ENCODE measurements at places on chromosomes 6 and 20.

DNA sequence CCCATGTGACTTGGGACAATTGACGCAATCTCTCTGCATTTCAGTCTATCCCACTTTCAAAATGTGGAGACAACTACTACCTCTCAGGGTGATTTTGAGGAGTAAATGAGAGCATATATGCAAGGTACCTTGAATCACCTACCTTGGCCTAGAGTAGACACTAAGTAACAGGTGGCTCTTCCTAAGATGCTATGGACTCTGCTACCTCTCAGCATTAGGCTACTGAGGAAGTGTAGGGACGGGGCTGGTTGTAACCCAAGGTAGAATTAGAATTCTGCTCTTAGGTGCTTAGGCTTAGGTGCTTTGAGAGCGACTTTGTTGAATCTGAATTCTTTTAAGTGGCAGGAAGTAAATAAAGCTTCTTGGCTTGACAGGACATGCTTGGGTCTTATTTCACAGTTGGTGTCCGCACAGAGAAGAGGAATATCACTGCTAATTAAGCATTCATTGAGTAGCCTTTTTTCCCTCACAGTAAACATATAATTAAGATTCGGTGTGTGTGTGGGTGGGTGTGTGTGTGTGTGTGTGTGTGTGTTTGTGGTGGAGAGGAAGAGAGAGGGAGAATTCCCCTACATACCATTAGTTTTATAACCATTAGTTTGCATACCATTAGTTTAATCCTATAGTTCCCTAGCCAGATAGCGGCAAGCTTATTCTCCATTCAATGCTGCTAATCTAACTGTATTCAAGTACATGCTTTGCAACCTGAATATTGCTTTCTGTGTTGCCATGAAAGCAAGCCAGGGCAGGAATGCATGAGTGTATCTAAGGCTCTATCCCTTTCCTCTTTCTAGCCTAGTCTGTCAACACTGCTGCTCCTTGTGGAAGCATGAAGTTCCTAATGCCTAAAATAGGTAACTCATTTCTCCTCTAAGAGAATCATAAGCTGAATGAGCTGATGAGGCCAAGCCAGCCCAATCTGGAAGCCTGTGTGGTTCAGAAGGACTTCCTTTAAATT, 112.5 kb downstream of the IPCEF1 start:
- no peak for DNase-seq

- no peak for DNase-seq
These were observed 2.4 kb upstream of the GNMT start for GRCh38 chr6:42958125-42958524.

GRCh38 chr6:105624021-105624420, 221.1 kb upstream of the PREP start:
- no peak for DNase-seq

DNA sequence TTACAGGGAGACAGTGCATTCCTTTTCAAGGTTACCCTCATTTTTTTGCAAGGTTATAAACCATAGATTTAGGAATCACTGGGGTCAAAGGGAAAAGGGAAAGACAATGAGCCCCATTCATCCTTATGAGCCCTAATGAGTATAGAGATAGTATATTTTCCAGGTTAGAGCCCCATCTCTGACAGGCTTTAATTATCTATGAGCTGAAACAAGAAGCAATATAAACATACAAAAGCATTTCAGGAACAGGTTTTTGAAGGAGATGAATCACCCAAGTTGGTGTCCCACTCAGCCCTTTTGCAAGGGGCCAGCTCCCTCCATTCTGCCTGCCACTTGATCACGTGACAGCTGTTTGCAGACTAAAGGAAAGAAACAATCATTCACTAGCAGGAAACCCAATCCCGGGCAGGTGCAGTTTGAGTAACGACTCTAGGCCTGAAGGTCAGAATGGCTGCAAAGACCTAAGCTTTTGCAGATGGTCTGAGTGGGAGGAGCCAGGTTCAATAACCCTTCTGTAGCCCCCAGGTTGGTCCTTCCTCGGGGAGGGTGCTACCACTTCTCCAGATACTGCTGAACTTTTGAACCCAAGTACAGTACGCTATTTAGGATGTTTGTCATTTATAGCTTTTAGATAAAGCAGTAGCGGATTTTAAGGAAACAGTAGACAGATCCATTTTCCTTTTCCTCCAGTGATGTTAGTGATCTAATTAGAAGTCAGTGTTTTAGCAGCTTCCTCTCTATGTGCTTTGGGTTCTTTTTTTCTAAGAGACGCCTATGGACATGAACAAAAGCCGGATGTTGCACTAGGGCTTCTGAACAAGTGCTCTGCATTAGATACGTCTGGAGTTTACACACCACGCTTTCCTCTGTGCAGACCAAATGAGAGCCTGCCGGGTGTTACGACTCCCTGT, 253.2 kb downstream of the SOX4 start:
- no peak for DNase-seq

DNA sequence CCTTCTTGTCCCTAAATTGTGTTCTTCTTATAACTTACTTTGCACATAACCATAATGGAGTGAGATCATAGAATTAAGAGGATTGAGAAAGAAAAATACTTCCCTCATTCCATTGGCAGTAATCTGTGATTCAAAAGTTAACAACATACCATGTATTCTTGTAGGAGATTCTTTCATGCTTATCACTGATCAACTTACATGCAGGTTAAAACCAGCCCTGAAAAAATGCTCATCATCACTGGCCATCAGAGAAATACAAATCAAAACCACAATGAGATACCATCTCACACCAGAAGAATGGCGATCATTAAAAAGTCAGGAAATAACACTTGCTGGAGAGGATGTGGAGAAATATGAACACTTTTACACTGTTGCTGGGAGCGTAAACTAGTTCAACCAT, 36.5 kb upstream of the GFRAL start:
- no peak for DNase-seq

DNA sequence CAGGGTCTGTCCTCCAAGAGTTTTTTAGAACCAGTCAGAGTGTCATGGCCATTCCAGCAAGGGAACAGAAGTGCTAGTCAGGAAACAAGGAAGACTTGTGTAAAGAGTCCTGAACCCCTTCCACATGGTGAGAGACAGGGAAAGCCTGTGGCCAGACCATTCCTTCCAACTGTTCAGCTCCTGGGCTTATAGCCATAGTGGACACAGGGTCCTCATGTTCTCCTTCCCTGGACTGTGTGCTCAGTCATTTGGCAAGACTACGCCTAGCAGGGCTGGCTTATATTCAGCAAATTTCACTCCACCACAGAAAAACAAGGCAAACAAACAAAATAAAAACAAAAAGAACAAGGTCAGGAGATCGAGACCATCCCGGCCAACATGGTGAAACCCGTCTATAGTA, 60.5 kb downstream of the NRN1 start:
- DNase-seq: no peak

GRCh38 chr6:15061908-15062515, 183.9 kb upstream of the JARID2 start:
- no peak for DNase-seq

GRCh38 chr6:40295251-40295950, 291.8 kb downstream of the LRFN2 start:
- DNase-seq: no peak

DNA sequence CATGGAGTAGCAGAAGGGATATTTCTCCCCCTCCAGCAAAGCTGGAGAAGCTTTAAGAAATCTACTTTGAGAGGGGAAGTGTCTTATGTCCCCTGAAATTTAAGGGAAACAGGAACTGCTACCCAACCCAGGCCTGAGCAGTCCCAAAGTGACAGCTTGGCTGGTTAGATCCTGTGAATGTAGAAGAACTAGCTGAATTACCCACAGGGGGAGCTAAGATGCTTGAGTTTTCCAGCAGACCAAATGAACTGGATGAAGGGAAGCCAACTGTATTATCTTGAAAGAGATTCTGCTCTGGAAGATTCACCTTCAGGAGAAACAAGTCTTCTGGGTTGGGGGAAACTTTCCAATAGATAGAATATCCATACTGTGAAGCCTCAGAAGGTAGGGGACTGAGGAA, 303.3 kb upstream of the MMS22L start:
- DNase-seq: peak; percentile 11

DNA sequence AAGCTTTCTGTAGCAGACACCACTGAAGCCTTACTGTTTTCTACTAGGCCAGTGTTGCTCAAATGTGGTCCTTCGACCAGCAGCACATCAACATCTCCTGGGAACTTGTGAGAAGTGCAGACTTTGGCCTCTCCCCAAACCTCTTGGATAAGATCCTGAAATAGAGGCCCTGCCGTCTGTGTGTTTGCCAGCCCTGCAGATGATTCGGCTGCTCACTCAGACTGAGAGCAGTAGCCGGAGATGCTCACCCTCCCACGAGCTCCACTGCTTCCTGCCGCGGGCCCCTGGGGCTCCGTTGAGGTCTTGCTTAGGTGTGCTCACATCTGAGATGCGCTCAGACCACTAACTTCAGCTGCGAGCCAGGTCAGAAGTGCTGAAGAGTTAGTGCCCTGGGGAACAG, 129.5 kb upstream of the SSTR4 start:
- DNase-seq: no peak

- DNase-seq: no peak
These were observed 2.3 kb upstream of the HRH3 start for GRCh38 chr20:62222266-62222850.

DNA sequence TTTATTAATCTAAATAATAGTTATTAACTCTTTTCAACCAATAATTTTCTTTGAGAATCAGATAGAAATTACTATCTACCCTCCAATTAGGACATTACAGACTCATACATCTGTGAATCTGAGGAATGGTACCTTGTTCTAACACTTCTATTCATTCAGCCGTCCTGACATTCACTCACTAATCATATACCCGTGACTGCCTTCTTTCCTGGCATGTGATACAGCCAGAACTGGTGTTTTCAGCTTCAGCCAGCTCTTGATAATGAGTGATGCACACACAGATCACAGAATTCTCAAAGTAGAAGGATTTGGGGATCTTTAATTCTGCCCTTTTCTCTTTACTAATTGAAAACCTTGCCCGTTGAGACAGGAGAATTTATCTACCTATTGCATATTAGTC, 499.9 kb downstream of the UTRN start:
- DNase-seq: no peak

- DNase-seq: peak; percentile 55
These were observed 54.0 kb downstream of the TMEM242 start for GRCh38 chr6:157269261-157269794.

GRCh38 chr6:2378046-2378657, 132.7 kb upstream of the GMDS start:
- DNase-seq: no peak

- DNase-seq: peak; percentile 33
These were observed 421.2 kb upstream of the JARID2 start for GRCh38 chr6:14824484-14825275.

DNA sequence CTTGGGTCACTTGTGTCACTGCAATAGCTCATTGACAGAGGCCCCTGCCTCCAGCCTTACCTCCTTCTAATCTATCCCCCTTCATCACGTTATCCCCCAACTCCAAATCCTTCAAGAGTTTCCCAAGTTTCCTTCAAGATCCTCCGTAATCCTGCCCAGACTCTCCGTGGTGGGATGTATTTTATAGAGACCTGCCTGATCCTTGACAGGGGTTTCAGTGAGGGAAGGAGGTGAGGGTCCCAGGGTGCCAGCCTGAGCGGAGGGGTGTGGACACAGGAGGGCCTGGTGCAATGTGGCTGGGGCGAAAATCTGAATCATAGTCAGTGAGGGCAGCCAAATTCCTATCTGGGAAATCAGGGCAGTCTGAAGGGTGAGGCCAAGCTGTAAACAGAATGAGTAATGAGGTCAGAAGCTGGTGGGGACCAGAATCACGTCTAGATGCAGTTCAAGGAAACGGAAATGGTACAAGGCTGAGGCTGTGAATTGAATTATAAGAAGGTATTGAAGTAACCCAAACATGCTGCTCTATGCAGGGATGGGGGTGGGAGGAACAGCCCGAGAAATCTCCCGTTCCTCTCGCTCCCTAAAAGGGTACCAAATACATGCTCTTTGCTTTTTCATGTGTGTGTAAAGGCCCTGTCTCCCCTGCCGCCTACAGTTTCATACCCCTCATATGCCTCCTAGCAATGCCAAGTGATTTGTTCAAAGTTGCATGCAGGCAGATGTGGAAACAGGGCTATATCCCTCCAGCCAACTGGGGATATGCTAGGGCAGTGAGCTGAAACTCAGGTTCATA, 35.4 kb upstream of the PIM1 start:
- peak; percentile 89 for DNase-seq

GRCh38 chr6:119739769-119740168, 390.2 kb upstream of the MAN1A1 start:
- DNase-seq: no peak

GRCh38 chr6:96212066-96212465, 196.3 kb downstream of the FUT9 start:
- DNase-seq: no peak

- DNase-seq: no peak
These were observed 120.7 kb downstream of the CARMIL1 start for GRCh38 chr6:25399885-25400284.

DNA sequence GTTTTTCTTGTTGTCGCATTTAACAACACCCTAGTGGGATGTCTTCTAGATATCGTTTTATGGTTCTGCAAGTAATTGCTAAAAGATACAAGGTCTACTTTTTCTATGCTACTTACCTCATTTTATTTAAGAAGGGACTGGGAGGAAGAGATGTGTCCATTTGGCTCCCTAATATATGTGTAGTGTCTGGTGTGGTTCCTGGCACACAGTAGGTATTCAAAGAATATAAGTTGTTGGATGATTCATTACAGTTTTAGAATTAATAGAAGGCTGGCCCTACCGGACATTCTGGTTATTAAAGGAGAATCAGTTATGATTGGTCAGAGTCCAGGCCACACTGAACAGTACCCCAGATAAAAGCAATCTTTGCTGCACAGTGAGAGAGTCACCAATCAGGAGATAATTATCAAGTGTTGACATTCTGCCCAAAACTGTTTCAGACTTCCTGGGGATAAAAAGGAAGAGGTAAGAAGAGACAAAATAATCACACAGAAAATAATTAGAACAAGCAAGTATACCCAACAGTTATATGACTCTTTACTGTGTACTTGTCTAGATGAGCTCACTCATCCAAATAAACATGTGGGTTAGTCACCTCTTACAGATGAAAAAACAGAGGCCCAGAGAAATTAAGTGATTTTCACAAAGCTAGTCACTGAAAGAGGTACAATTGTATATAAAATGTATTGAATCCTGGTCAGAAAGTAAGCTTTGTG, 7.0 kb downstream of the TMEM244 start:
- no peak for DNase-seq

- no peak for DNase-seq
These were observed 255.4 kb downstream of the OGFRL1 start for GRCh38 chr6:71544028-71544427.

DNA sequence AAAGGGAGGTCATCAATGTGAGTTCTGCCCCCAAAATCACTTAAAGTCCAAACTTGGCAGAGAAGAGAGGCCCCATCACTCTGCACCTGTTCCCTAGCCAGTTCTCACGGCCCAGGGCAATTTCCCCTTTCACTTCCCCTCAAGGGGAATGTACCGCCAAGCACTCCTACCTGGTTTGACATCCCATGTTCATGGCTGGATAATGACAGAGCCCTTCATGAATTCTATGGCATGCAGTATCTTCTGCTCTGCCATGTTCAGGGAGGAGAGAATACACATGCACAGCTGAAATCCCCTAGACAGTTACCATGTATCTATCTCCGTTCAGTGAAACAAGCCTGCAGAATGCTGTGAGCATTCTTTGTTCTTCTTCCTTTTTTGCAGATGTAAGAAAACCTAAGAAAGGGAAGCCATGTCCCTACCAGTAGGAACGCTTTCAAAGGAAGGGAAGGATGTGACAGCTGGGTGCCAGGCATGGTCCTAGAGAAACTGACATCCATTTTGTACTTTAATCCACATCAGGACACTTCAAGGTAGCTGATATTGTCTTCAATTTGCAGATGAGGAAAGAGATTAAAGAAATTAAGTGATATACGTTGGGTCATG, 79.8 kb upstream of the ARID1B start:
- DNase-seq: no peak
